MM.1S (cell line): ENCODE measurements at places on chromosomes 7 and 10.
A peak's percentile ranks its signal among the peaks of the same experiment; 100 is the strongest.

DNA sequence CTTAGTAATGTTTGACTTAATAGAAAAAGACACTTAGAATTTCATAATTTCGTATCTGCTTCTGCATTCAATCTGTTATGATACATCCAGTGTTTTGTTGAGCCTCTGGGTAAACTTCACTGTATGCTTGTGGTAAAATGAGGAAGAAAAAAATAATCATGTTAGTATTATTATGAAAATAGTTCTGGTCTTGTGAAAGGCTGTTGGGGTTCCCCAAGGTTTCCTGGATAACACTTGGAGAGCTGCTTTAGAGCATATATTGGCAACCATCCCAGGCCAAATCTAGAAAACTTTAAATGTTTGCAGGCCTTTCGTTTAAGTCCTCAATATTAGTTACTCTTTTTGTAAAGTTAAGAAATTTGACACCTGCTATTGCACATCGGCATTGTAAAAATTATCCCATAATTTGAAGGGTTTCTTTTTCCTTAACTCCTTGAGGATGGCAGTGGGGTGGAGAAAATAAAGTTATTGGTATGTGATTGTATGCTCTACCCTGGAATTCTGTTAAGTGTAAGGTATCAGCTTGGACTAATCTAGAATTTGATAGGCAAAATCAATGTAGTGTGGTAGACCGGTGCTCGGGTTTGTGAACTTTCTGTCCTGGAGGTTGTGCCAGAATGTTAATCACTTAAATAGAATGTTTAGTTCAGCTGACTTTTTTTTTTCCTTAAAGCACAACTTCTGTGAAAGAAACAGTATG is 54.5 kb downstream of the WAC start:
- DNase-seq, result no peak

- DNase-seq, result no peak
These were observed 91.2 kb upstream of the RET start for GRCh38 chr10:42985436-42986316.

GRCh38 chr10:28020080-28020860 is 21.4 kb upstream of the ODAD2 start:
- DNase-seq, result no peak

DNA sequence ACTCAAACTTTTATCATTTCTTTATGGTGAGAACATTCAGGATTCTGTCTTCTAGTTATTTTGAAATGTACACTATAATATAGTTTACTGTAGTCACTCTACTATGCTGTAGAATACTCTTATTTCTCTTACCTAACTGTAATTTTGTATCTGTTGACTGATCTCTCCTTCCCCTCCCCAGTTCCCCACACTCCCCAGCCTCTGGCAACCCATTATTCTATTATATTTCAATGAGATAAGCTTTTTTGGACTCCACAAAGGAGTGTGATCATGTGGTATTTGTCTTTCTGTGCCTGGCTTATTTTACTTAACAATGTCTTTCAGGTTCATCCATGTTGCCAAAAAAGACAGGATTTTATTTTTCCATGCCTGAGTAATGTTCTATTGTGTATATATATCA is 71.4 kb upstream of the DYNC1I1 start:
- no peak for DNase-seq

GRCh38 chr10:132544744-132545658 is 7.4 kb downstream of the INPP5A start:
- DNase-seq, result no peak

GRCh38 chr10:29859521-29860130 is 199.8 kb downstream of the JCAD start:
- DNase-seq, result no peak

GRCh38 chr7:50941525-50941924 is 158.8 kb upstream of the GRB10 start:
- DNase-seq, result no peak

- DNase-seq, result no peak
These were observed 130.0 kb downstream of the THSD7A start for GRCh38 chr7:11701829-11702560.

DNA sequence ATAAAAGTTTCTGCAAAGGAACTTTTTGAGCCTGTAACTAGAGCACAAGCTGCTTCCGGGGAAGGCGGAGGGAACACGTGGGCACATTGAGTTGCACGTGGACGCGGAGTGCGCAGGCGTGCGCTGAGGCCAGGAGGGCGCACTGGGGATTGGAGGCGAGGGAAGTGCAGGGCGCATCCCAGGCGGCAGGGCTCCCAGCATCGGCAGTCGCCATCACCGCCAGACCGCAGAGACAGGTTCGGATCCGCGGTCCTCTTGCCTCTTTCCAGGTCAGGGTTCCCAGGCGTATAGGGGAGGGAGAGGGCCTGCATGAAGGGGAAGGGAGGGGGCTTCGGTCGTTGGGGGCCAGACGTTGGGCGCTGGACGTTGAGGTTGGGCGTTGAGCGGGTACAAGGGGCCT is at the start of gene TDRD1:
Gene TDRD1, plus strand, starts transcription at position 206 of the 400 bp plus-strand sequence. CDS start 8,479 bp downstream, outside the sequence.
- no peak for DNase-seq

DNA sequence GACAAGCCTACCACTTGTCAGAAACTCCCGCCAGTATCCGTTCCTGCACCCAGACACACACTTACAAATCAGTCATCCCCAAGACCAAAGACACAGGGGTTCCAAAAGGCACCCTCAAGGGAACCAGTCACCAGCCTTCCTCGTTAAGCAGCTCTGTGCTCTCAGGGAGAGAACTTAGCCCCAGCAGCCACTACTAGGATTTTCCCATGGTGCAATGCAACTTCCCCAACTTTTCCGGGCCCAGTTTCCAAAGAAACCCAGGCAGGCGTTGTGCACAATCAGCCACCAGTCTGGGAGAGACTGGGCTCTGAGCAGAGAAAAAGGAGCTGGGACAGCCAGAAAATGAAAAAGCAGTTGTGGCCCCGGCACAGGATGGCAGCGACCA is 1.2 kb downstream of the DLG5 start:
- DNase-seq, result no peak

- no peak for DNase-seq
These were observed 41.3 kb downstream of the ARID5B start for GRCh38 chr10:61942604-61943461.

GRCh38 chr7:157622000-157622399 is 285.2 kb downstream of the DNAJB6 start:
- no peak for DNase-seq

GRCh38 chr10:8379906-8380832 is 325.7 kb downstream of the GATA3 start:
- DNase-seq, result no peak

DNA sequence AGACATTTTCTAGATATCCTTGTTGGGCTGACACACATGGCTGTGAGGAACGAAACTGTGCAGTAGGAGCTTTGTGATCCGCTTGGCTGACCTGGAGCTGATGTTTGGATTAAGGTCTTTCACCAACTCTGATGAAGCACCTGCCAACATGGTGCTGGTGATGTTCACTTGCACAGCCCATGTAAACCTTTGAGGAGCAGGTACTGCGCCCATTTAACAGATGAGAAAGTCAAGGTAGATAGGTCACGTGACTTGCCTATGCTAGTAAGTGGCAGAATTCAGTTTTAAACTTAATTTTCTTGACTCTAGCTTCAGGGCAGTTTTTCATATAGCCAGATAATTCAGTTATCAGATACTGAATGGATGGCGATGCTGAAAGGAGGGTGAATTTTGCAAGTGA is 351.9 kb downstream of the RPS24 start:
- DNase-seq, result no peak

- DNase-seq, result no peak
These were observed 81.4 kb downstream of the ABLIM1 start for GRCh38 chr10:114576716-114577115.

- DNase-seq, result peak; percentile 13
These were observed 548.0 kb downstream of the CCSER2 start for GRCh38 chr10:84876116-84876999.

GRCh38 chr10:60422809-60423208 is 33.1 kb upstream of the ANK3 start:
- DNase-seq, result no peak

GRCh38 chr7:142697270-142697669 is 52.0 kb upstream of the PRSS1 start:
- DNase-seq, result no peak

DNA sequence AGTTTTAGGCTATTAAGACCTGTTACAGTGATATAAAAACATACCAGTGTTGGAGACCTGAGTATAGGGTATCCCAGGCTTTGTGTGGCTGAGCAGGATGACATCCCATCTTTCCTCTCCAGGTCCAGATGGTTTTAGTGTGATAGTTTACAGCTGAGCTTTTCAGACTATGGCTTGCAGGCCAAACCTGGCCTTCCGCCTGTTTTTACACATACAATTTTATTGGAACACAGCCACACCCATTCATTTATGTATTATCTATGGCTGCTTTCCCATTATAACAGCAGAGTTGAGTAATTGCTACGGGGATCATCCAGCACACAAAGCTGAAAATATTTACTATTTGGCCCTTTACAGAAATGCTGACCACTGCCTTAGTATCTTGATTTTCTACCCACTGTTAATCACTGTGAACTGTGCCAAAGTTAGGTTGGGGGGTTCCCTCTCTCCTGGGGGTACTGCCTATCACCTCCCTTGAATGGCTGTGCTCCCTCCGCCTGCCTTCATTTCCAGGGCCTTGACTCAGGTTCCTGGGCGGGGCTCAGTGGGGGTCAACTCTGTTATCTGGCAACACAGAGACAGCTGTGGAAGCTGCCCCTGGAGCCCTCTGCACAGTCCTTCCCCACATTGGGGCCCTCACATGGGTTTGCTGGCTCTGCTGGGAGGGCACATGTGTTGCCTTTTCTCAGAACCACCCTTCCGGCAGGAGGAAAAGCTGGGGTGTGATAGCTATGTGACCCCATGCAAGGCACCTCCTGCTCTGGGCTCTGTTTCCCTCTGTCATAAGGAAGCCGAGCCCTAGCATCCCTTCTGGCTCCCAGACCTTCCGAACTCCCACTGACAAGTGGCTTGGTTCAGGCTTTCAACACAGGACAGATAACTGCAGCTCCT is 40.3 kb upstream of the SH2D4B start:
- DNase-seq, result no peak

GRCh38 chr7:135661311-135662122 is 797 bp upstream of the STMP1 start:
- no peak for DNase-seq

GRCh38 chr10:93074147-93074596 is 479 bp downstream of the CYP26A1 start:
- no peak for DNase-seq

- no peak for DNase-seq
These were observed 46.9 kb upstream of the SEPTIN7 start for GRCh38 chr7:35753761-35754603.

- no peak for DNase-seq
These were observed 9.5 kb downstream of the STK32C start for GRCh38 chr10:132298038-132298881.

GRCh38 chr7:133534816-133535215 is 281.9 kb downstream of the EXOC4 start:
- DNase-seq, result no peak

- no peak for DNase-seq
These were observed 42.6 kb upstream of the ZNRF2 start for GRCh38 chr7:30241767-30242166.

DNA sequence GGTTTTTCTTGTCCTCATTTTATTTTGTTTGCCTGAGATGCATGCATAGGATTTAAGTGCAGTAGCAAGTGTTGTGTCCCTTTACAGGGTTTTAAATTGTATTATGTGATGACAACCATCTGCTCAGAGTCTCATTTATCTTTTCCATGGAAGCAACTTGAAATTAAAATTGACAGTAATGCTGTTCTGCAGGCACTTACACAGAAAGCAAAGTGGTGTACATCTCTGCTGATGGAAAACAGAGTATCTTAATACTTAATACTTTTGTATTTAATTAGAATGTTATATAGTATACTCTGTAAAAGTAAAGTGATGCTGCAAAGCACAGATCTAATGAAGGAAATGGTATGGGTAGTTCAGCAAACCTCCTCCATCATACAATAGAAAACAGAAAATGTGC is 482.9 kb downstream of the POM121L12 start:
- no peak for DNase-seq

DNA sequence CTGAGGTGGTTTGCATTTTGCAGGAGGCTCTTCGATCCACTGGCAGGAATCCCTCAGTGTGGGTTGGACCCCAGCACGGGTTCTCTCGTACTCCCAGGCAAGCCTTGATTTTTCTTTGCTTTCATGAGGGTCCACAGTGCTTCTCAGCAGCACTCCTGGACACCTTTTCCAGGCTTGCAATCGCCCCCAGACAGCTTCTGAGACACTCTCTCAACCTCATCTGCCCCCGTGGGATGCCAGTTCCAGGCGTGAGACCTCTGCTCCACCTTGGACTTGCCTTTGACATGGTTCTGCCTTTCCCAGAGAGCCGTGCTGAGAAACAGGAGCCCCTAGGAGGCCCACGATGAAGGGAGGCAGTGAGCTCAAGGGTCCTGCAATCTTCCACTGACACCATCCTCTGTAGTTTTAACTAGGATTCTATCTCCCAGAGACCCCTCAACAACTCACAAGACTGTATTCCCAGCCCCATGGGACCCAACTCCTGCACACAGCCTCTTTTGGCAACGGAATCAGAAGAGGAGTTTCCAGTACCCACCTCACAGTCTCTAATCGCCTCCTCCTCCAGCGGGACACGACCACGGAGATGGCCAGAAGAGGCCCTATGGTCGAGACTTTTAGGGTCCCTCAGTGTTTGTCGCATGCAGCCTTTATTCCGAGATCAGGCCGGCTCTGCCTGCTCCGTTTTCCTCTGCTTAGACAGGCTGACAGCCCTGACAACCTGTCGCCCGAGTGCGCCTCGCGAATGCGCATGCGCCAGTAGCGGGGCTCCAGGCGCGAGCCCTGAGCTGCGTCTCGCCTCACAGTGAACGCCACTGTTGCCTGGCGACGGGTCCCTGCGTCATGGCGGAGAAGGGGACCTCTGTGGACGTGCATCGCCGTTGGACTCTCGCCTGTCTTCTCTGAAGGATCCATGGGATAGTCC is 26.0 kb upstream of the ZNF273 start:
- peak; percentile 39 for DNase-seq

- DNase-seq, result peak; percentile 64
These were observed 126.7 kb downstream of the DKK1 start for GRCh38 chr10:52440612-52441285.

DNA sequence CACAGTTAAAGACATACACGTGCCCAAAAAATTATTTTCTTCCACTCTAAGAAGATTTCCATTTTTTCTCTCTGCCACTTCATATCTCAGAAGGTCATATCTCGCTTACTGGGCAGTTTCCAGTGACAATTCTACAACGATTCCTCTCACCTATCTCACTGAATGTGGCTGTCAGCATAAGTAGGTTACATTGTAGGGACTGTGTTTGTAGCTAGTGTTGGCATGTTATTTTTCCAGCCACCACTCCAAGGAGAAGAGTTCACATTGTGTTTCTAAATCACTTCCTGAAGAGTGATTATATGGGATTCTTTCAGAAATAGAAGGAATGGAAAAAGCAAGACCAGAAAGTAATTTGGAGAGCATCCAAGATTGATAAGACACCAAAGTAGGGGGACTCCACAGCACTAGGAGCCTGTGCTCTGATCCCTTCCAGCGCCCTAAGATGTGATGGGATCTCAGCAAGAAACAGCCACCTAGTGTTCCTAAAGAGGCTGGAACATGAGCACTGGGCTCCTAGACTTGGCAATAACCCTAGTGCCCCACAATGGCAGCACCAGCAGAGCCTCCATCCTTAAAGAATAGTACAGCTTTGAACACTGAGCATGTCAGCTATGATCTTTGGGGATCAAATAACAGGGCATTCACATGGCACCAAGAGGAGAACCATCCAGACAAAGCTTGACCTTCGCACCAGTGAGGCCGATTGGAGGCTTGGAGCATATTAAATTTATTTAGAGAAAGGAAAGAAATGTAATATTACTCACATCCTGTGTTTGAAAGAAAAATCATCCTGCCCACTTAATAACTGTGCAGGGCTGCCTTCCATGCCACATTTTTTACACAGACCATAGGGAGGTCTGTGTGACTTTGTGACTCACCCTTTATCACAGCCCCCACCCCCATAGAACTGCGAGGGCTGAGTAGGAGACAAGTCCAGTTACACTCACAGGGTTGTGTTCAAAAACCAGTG is 51.8 kb downstream of the CAV1 start:
- no peak for DNase-seq
